ENCODE measurements at places on chromosomes 12 and 14.

GRCh38 chr12:84756961-84757360, 155.6 kb downstream of the SLC6A15 start:
- DNase-seq, result no peak

DNA sequence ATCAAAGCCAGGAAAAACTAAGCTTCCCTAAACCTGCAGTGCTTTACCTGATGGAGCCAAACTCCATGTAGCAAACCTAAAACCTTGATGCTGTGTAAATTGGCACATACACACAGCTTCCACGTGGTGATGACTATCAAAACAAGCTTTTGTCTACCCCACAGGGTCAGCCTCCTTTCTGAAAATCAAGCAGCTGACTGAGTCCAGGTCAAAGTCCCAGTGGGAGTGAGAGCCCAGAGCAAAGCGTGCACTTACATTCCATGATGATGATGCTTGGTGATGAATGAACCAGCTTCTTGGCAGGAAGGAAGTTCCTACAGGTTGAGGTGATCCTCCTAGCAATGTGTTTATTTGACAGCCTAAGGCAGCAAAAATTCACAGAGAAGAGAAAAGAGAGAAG, 630.0 kb upstream of the TBX3 start:
- DNase-seq, result no peak

GRCh38 chr12:119179335-119180021, 747 bp downstream of the HSPB8 start:
- DNase-seq, result peak; percentile 33

DNA sequence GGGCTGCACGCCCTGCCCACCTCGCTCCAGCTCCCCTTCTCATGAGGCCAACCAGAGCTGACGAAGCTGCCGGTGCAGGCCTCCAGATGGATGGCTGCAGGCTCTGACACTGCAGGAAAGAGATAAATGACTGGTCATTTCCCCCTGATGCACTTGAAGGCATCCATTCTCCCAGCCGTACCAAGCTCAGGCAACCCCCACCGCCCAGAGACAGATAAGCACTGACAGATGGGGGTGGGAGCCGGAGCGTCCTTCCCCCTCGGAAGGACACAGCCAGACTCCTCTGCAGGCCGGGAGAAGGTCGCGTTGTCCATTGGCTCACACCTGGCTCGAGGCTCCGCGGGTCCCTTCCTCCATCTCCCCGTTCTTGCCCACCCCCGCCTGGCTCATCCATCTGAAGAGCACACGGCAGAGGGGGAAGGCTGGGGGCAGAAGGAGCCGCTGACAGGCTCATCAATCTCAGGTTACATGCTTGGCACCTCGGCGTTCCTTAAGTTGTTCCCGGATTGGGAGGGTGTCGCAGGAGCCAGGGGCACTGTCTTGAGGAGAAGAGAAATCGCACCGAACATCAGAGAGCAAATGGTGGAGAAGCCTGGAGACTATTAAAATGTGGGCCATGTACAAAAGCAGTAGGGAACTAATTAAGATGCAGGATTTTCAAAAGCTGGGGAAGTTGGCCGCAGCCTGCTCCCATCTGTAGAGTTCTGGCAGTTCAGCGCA, 151.6 kb downstream of the DPF3 start:
- no peak for DNase-seq

DNA sequence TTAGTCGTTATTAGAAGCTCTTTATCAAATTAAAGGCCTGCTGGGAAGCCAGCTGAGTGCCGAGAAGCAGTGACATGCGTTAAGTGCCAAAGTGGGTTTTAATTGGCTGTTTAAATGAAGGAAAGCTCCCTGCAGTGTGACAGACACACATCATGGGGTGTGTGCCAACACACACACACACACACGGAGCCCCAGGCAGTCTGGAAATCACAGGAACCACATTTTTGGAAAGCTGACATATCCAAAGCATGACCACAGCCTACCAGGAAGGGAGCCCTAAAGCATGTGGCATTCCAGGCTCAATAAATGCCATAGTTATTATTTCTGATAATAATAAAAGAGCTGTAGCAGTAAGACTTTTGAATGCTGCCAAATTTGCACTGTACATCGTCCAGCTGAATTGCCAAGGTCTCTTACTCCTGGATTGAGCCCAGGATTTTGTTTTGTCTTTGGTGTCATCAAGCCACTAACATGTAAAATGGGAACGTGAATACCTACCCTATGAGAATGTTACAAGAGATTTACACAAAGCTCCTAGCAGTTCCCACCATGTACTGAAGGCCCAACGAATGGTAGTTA, 135.1 kb downstream of the TMEM30B start:
- DNase-seq, result no peak

GRCh38 chr12:52759218-52759617, 17.9 kb downstream of the KRT76 start:
- no peak for DNase-seq

GRCh38 chr14:81348061-81348460, 52.1 kb downstream of the STON2 start:
- no peak for DNase-seq

DNA sequence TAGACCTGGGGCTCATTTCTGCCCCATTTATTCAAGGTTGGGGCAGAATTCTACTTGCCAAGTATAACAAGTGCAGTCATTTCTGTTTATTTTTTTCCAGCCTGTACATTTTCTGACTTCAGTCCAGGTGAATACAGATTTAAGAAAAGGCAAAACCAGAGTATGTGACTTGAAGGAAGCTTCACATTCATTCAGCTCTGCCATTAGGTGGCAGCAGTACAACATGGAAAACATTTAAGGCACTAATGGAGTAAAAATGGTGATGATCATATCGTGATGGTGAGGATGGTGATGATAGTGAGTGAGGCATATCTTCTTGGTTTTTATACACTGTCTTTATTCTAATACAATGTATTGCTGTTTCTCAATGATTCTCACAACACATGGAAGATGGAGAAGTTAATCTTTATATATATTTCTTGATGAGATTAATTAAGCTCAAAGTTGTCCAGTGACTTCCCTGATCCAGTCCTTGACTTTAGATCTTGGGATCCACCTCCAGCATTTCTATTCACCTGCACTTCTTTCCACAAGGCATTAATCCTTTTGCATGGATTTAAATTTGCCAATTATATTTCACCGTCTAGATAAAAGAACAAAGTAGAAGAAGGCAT, 176.7 kb upstream of the SEL1L start:
- peak; percentile 12 for DNase-seq

DNA sequence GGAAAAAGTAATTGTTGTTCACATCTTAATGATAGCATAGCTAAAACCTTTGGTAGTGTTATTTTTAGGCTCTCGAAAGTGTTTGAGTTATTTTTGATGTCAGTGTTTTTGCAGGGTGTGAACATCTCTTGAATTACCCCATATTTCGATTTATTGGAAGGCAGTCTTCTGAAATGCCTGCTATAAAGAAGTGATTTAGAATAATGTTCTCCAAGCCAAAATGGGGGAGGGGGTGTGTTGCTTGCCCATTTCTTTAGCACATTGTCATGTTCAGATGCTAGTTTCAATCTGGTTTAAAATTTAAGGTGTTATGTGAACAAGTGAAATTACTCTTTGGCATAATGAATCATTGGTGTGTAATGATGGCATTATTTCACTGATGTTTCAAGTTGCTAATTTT, 110.6 kb downstream of the SYNE2 start:
- no peak for DNase-seq

- DNase-seq, result no peak
These were observed 599 bp upstream of the CPSF6 start for GRCh38 chr12:69238589-69239351.

GRCh38 chr12:106315523-106315922, 13.0 kb downstream of the TCP11L2 start:
- no peak for DNase-seq

GRCh38 chr12:100699209-100699608, 95.4 kb upstream of the ANO4 start:
- DNase-seq, result no peak

DNA sequence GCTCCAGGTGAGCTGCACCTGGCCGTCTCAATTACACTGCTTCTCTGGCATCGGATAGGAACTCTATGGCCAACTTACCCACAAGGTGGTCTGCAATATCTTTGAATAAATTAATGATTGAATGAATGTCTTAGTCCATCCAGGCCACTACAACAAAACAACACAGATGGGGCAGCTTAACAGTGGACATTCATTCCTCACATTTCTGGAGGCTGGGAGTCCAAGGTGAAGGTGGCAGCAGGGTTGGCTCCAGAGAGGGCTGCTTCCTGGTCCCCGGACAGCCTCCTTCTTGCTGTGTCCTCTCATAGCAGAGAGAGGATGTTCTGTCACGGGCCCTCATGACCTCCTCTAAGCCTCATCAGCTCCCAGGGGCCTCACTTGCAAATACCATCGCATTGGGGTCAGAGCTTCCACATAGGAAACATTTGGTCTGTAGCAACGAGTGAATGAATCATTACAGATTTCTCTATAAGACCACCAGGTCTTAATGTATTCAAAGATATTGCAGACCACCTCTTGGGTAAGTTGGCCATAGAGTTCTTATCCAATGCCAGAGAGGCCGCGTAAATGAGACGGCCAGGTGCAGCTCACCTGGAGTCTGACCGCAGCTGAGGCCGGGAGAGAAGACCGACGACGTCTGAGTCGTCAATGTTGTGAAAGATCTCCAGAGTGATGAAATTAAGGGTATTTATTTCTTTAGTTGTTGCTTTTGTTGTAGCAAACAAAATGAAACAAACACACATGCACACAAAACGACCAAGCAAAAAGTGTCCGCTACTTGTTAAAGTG, 182.7 kb upstream of the C14orf180 start:
- no peak for DNase-seq

GRCh38 chr12:22916815-22917214, 291.8 kb downstream of the ETNK1 start:
- DNase-seq, result no peak

DNA sequence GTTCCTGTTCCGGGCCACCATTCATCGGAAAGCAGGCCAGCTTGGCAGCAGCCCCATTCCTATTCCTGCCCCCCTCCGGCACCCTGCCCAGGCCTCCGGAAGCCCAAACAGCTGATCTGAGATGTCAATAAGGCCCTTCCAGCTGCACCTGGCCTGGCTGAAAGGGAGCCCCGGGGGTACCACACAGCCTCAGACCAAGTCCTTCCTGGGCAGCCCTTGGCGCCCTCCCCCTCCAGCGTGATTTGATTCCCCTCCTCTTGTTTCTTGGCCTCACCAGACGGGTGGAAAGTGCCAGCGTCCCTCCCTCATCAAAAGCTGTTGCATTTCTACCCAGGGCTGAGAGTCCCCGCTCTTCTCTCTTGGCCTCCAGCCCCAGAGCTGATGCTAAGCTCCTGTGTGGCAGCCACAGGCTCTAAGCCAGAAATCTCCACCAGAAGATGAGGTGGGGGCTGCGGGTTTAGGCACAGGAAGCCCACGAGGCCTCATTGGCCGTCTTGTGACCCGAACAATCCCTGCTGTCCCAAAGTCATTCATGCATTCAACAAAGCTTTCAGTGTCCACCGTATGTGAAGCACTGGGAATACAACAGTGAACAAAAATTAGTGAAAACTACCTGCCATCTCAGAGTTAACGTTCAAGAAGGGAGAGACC, 215.4 kb downstream of the SLC41A2 start:
- no peak for DNase-seq

GRCh38 chr14:93970585-93970964, 5.8 kb downstream of the ASB2 start:
- no peak for DNase-seq

DNA sequence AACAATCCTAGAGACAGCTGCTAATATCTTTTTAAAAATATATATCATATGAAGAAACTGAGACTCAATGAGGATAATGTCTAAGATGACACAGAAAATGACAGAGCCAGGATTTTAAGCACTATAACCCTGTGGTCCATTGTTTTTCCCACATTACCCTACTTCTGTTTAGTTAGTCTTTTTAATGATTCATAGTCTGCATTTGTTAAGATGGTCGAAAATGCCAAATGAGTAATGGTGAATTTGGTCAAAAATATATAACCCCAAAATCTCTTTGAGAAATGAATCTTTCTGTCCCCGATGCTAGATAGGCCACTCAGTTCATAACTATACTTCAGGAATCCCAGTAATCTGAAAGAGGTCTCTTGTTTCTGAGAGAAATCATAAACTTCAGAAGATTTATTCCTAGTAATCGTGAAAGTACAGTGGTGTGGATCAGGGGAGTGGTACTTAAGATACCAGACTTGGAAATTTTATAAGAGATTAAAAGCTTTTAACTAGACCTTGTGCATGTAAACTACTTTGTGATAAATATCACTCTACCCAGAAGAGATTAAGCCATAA, 10.8 kb downstream of the RTRAF start:
- DNase-seq, result no peak

- no peak for DNase-seq
These were observed 35.0 kb upstream of the DTX1 start for GRCh38 chr12:113021500-113021899.

DNA sequence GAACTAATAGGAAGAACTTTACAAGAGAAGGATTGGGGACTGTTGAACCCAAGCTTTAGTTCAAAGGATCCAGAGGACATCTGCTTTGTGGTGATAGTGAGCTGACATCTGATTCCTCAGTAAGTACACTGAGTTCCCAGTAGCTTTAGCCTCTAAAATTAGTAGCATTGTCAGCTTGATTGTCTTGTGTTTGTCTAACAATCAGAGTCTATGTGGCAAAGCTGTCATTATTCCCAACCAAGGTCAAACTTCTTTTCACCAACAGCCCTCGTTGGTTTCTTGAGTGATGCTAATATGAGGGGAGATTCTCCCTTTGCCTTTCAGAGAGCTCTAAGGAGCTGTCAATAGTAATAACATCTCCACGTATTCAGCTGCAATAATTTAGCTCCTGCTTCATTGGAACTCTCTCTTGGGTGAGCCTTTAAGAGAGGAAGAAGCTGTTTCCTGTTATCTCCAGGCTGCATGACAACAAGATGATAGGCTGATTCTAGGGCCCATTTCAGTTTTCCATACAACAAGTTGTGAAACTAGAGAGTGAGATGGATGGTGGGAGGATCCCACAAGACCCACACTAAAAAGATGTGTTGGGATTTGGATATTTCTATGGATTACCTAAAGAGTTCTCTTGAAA, 46.7 kb downstream of the TGFB3 start:
- no peak for DNase-seq

DNA sequence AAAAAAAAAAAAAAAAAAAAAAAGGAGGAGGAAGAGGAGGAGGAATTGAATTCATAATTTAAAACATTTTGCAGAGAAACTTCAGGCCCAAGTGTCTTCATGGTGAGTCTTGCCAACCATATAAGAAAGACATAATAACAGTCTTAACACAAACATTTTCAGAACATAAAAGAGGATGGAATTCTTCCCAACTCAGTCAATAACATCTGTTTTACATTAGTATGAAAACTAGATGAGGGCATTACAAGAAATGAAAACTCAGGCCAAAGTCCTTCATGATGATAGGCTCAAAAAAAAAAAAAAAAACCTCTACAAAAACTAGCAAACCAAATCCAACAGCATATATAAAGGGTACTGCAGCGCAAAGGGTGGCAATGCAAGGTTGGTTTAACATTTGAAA, 151.6 kb downstream of the FOXA1 start:
- no peak for DNase-seq
